ENCODE measurements at places on chromosomes 3 and 15. TPM values are rescaled to one million over a fixed set of nuclear protein-coding genes. Genes with fewer than 3 reads are reported as not detected.

The RASGRP1 gene
- total RNA-seq, result 71.1 TPM

The RBM6 gene
- 109 TPM for total RNA-seq

The CLDN1 gene
- total RNA-seq, result not detected

The CMTM8 gene
- total RNA-seq, result 0.14 TPM

The SAMMSON gene
- not detected for total RNA-seq

The HDDC3 gene
- 39.1 TPM for total RNA-seq

The CA12 gene
- total RNA-seq, result not detected

The KCNMB2 gene
- not detected for total RNA-seq

The NPAP1 gene
- not detected for total RNA-seq

The CFAP161 gene
- 0.11 TPM for total RNA-seq

The ADCY5 gene
- total RNA-seq, result not detected

The AGBL1 gene
- not detected for total RNA-seq

- H3K27me3 ChIP-seq, result no peaks in the 10 kb centered on the region
- no peak for DNase-seq
- H3K4me3 ChIP-seq, result no peak overlapping the region
- H3K4me1 ChIP-seq, result no peaks in the 10 kb centered on the region
- no peak overlapping the region for H3K27ac ChIP-seq
Measured at GRCh38 chr15:67174864-67175573, 79.4 kb downstream of the AAGAB start.

DNA sequence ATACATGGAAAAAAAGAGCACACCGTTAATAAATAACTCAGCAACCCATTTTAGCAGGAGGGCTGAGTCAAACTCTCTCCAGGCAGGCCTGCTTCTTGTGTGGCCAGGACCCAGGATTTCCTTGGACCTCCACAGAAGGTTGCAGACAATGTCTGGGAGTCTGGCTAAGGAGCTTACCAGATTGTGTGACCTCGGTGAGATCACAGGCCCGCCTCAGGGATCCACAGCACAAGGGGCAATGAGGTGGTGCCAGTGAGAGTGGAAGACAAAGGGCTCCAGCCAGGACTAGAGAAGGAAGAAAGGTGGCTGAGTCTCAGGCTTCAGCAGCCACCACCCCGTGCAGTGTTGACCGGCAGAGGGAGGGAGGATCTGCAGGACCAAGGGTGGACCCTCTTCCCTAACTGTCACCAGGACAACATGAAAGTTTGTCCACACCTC lies 32.2 kb upstream of the SEC22A start:
- no peaks in the 10 kb centered on the region for H3K27me3 ChIP-seq
- H3K36me3 ChIP-seq, result peaks cover 5% of the 10 kb centered on the region
- no peak for DNase-seq
- H3K4me3 ChIP-seq, result no peak overlapping the region
- no peaks in the 10 kb centered on the region for H3K4me1 ChIP-seq

GRCh38 chr3:65830948-65831732 lies 207.6 kb downstream of the MAGI1 start:
- H3K27ac ChIP-seq, result no peak overlapping the region
- no peaks in the 10 kb centered on the region for H3K27me3 ChIP-seq
- no peak for DNase-seq
- H3K4me1 ChIP-seq, result no peaks in the 10 kb centered on the region
- H3K36me3 ChIP-seq, result no peaks in the 10 kb centered on the region

DNA sequence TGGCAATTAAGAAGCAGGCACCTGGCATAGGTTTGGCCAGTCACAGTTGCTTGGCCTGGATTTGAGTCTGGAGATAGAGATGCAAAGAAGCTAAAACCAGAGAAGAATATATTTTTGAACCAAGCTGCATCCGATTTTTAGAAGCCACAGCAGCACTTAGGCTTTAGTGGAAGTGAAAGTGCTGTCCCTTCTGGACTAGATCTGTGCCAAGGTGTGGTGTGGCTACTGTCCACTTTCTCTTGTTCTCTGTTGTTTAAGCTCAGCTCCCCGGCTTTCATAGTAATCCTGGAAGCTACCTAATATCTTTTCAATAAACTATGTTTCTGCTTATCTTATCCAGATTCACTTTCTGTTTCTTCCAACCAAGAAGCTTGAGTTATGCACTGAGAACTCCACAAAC lies 183.4 kb upstream of the THRB start:
- no peak overlapping the region for H3K4me3 ChIP-seq
- DNase-seq, result no peak
- no peak overlapping the region for H3K27ac ChIP-seq
- H3K36me3 ChIP-seq, result no peaks in the 10 kb centered on the region

DNA sequence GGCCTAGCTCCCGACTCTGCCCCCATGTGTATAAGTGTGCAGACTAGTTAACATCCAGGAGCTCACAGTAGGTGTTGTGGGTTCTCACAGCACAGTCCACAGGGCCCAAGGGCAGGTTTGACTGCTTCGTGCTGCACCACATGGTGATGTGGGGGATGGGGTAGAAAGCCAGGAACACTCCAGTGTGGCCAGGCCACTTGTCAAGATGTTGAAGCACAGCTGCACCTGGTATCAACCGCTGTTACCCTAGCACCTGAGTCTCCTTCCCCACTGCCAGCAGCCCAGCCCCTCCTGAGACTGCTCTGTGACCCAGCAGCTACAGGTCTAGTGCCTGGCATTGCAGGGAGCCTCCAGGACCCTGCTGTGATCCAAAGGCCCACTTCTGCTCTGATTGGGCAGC lies 53.4 kb downstream of the CHDH start:
- H3K36me3 ChIP-seq, result no peaks in the 10 kb centered on the region
- H3K27ac ChIP-seq, result no peak overlapping the region

- H3K4me1 ChIP-seq, result no peaks in the 10 kb centered on the region
- no peak for DNase-seq
- no peaks in the 10 kb centered on the region for H3K27me3 ChIP-seq
Measured at GRCh38 chr15:93111451-93111850, 22.4 kb upstream of the RGMA start.

GRCh38 chr3:28836199-28836598 lies 444.7 kb upstream of the RBMS3 start:
- no peaks in the 10 kb centered on the region for H3K4me1 ChIP-seq
- no peak overlapping the region for H3K27ac ChIP-seq
- no peaks in the 10 kb centered on the region for H3K27me3 ChIP-seq

- H3K4me1 ChIP-seq, result no peaks in the 10 kb centered on the region
- H3K27ac ChIP-seq, result no peak overlapping the region
- no peak overlapping the region for H3K4me3 ChIP-seq
- no peak for DNase-seq
- H3K27me3 ChIP-seq, result no peaks in the 10 kb centered on the region
Measured at GRCh38 chr3:57147071-57147470, 18.1 kb downstream of the IL17RD start.

DNA sequence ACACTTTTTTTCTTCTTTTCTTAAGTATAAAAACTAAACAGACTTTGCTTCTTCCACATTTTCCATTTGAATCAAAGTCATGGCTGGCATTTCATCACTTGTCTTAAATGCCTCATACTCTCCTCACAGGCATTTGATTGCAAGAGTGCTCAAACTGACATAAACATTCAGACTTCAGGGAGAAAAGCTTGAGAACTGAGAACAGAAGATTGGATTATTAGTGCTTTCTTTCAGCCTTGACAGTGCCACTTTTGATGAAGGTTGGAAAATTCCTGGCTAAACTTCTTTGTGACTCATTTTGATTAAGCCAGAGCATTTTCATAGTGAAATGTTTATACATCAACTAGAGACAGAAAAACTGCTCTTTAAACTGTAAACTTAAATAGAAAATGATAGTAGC lies 544.4 kb downstream of the DIPK2A start:
- no peak overlapping the region for H3K27ac ChIP-seq
- no peaks in the 10 kb centered on the region for H3K36me3 ChIP-seq
- no peak overlapping the region for H3K4me3 ChIP-seq
- H3K4me1 ChIP-seq, result no peaks in the 10 kb centered on the region
- no peaks in the 10 kb centered on the region for H3K27me3 ChIP-seq
- no peak for DNase-seq

- no peak overlapping the region for H3K27ac ChIP-seq
- no peaks in the 10 kb centered on the region for H3K27me3 ChIP-seq
- no peaks in the 10 kb centered on the region for H3K4me1 ChIP-seq
- H3K36me3 ChIP-seq, result no peaks in the 10 kb centered on the region
- DNase-seq, result no peak
Measured at GRCh38 chr3:24485511-24485910, 9.1 kb downstream of the THRB start.

DNA sequence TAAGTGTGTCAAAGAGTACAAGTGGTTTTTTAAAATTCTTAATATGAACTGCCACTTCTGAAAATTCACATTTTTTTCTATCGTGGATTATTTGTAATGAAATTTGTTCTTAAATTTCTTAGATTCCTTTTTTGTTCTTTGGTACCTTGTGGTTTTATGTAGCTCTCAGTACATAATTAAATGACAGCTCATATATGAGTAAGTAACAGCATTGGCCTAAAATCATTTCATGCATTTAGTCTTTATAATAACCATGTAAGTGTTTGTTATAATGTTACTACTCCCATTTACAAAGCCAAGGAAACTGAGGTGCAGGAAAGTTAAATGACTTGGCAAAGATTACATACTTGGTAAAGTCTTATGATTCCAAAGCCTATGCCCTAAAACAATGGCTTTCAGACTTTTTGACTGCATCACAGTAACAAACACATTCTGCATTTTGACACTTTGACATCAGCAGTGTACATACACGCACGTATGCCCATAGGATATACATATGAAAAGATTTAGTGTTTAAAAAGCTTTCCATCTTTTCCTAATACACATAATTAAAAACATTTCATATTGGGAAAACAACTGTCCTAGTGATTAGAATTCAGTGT lies 14.9 kb downstream of the SPRED1 start:
- no peak overlapping the region for H3K27ac ChIP-seq
- H3K27me3 ChIP-seq, result no peaks in the 10 kb centered on the region
- peaks cover 20% of the 10 kb centered on the region for H3K36me3 ChIP-seq
- no peak for DNase-seq
- peaks cover 23% of the 10 kb centered on the region for H3K4me1 ChIP-seq

- H3K4me1 ChIP-seq, result no peaks in the 10 kb centered on the region
- no peaks in the 10 kb centered on the region for H3K36me3 ChIP-seq
- no peak overlapping the region for H3K27ac ChIP-seq
- no peak for DNase-seq
- no peaks in the 10 kb centered on the region for H3K27me3 ChIP-seq
Measured at GRCh38 chr3:38757721-38758120, 58.3 kb downstream of the SCN10A start.

GRCh38 chr3:113339616-113340244 lies 101.6 kb downstream of the CFAP44 start:
- H3K36me3 ChIP-seq, result no peaks in the 10 kb centered on the region
- no peaks in the 10 kb centered on the region for H3K27me3 ChIP-seq
- peak; percentile 58 for DNase-seq
- no peaks in the 10 kb centered on the region for H3K4me1 ChIP-seq
- H3K4me3 ChIP-seq, result no peak overlapping the region

GRCh38 chr3:73784686-73785392 lies 160.1 kb upstream of the PDZRN3 start:
- H3K27ac ChIP-seq, result no peak overlapping the region
- no peaks in the 10 kb centered on the region for H3K36me3 ChIP-seq
- H3K4me3 ChIP-seq, result no peak overlapping the region
- no peak for DNase-seq

GRCh38 chr3:156530980-156531379 lies 23.9 kb downstream of the SSR3 start:
- no peak for DNase-seq
- H3K36me3 ChIP-seq, result no peaks in the 10 kb centered on the region
- no peak overlapping the region for H3K27ac ChIP-seq
- H3K4me3 ChIP-seq, result no peak overlapping the region

- H3K36me3 ChIP-seq, result no peaks in the 10 kb centered on the region
- H3K27me3 ChIP-seq, result no peaks in the 10 kb centered on the region
- no peak overlapping the region for H3K27ac ChIP-seq
- no peak overlapping the region for H3K4me3 ChIP-seq
Measured at GRCh38 chr3:39445927-39446326, 21.6 kb upstream of the MOBP start.

DNA sequence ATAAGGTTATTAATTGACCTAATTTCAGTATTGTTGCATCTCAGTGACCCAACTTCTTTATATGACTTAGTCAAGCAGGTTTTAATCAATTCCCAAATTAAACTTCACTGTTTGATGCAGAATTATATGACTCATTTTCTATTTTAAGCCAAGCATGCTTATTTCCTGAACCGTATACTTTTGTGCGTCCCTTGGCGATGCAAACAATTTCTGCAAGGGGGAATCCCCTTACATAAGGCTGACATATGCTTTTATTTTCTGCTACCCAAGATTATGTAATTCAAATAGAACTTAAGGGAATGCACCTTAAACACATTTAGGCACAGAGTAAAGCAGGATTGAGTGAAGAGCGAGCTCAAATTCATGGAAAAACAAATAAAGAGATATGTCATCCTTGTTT lies 303.9 kb downstream of the PDCD6IP start:
- DNase-seq, result peak; percentile 56
- H3K36me3 ChIP-seq, result no peaks in the 10 kb centered on the region
- no peaks in the 10 kb centered on the region for H3K27me3 ChIP-seq
- no peak overlapping the region for H3K27ac ChIP-seq

- no peak for DNase-seq
- no peak overlapping the region for H3K4me3 ChIP-seq
- H3K27me3 ChIP-seq, result no peaks in the 10 kb centered on the region
- H3K4me1 ChIP-seq, result peaks cover 21% of the 10 kb centered on the region
- no peak overlapping the region for H3K27ac ChIP-seq
Measured at GRCh38 chr3:184183679-184184078, 2.3 kb upstream of the ABCF3 start.

- H3K4me3 ChIP-seq, result no peak overlapping the region
- peaks cover 63% of the 10 kb centered on the region for H3K4me1 ChIP-seq
- no peaks in the 10 kb centered on the region for H3K27me3 ChIP-seq
- H3K27ac ChIP-seq, result peak overlapping the region; percentile 15
Measured at GRCh38 chr15:66454143-66454542, 43.4 kb downstream of the SNAPC5 start.

GRCh38 chr3:29245441-29245840 lies 35.4 kb upstream of the RBMS3 start:
- H3K4me1 ChIP-seq, result no peaks in the 10 kb centered on the region
- no peak overlapping the region for H3K27ac ChIP-seq
- no peak overlapping the region for H3K4me3 ChIP-seq
- no peaks in the 10 kb centered on the region for H3K36me3 ChIP-seq
- no peaks in the 10 kb centered on the region for H3K27me3 ChIP-seq

GRCh38 chr3:13136426-13136825 lies 63.2 kb upstream of the IQSEC1 start:
- H3K27me3 ChIP-seq, result no peaks in the 10 kb centered on the region
- H3K4me3 ChIP-seq, result no peak overlapping the region
- H3K36me3 ChIP-seq, result no peaks in the 10 kb centered on the region
- no peaks in the 10 kb centered on the region for H3K4me1 ChIP-seq
- DNase-seq, result no peak

- no peak overlapping the region for H3K4me3 ChIP-seq
- H3K27me3 ChIP-seq, result no peaks in the 10 kb centered on the region
- DNase-seq, result peak; percentile 81
- no peak overlapping the region for H3K27ac ChIP-seq
- H3K4me1 ChIP-seq, result no peaks in the 10 kb centered on the region
Measured at GRCh38 chr15:63466378-63467192, 37.8 kb upstream of the USP3 start.

DNA sequence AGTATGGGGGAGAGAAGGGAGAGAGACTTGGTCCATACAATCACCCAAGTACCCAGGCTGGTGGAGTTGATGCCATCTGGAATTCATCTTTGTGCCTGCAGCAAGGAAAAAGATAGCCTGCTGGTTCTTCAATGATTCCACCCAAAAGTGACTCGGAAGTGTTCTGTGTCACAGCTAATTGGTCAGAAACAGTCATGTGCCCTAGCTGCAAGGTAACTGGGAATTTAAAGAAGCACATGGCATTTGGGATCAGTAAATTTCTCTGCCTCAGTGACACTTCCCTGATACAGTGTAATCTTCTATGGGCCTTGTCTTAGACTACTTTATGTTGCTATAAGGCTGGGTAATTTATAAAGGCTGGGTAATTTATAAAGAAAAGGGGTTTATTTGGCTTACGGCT lies 17.5 kb downstream of the TLNRD1 start:
- H3K4me1 ChIP-seq, result peaks cover 2% of the 10 kb centered on the region
- H3K36me3 ChIP-seq, result no peaks in the 10 kb centered on the region
- DNase-seq, result no peak
- no peak overlapping the region for H3K4me3 ChIP-seq
- H3K27ac ChIP-seq, result no peak overlapping the region

Measured in Karpas-422 (cell line).